Stimulated activated CD8-positive, alpha-beta memory T cell treated with anti-CD3 and anti-CD28 coated beads, Interleukin-4, amount 100 ng/mL, for 1 hour (primary cell): ENCODE measurements at places on chromosomes 4 and X.

DNA sequence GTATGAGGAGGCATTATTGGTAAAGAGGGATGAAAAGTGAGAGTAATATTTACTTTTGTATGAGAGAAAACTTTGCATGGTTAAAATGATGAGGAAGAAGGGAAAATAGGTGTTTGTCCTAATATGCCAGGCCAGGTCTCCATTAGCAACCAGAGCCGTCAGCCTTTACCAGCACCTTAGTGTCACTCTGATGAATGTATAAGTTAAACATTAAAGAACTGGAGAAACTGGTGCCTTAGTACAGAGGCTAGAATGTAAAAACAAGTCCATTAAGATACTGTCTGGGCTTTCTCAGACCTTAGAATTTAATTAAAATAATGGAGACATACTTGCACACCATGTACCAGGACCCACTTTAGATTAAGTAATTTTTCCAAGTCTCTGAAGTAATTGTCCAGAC, 222.3 kb downstream of the FAM47A start:
- no peak for DNase-seq

- DNase-seq: no peak
Observed at GRCh38 chr4:76854858-76855257, 43.1 kb downstream of the SOWAHB start.

DNA sequence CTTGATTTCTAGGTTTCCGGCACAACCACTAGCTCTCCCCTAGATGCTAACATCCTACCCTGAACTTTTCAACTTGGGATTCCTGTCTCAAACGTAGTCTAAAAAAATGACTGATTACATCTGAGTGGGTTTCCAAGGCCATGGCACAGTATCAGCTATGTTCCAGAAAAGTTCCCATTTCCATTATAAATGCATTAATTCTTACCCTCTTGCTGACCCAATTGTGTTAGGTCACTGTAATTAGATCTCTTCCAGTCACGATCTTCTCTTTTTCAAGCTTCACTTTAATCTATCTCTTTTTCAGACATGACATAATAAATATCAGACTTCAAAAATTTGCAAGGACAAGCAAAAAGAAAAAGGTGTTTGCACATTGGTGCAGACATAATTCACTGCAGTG, 50.6 kb upstream of the PDE5A start:
- no peak for DNase-seq

DNA sequence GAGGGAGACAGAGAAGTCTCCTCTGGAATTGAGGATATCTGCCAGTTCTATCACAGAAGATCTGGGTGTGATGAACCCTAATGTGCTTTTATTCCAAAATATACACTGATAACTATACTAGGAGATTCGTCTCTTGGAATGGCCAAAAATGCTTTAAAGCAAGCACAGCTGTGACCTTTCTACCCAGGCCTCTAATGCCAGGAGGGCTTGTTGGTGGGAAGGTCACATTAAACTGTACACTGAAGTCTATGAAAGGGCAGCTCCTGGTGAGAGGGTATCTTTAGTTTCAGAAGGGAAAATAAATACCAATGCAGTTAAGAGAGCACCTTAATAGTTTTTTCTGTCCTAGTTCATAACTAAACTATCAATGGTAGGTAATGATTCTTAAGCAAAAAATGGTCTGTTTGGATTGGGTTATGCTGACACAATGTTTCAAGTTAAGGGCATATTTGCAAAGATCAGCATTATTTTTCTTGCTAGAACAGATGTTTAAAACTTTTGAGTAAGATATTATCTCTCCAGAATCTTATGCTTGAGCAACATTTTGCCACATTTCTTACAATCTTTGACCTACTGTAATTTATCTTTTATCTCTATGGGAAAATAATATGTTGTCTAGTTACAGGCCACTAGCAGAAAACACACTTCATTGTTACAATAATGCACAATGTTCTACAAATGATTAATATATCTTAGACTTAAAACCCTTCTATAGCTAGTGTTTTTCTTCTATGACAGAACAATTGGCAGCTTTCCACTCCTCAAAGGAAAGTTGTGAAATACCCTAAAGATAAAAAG, 59.6 kb downstream of the SEC24D start:
- DNase-seq: no peak

DNA sequence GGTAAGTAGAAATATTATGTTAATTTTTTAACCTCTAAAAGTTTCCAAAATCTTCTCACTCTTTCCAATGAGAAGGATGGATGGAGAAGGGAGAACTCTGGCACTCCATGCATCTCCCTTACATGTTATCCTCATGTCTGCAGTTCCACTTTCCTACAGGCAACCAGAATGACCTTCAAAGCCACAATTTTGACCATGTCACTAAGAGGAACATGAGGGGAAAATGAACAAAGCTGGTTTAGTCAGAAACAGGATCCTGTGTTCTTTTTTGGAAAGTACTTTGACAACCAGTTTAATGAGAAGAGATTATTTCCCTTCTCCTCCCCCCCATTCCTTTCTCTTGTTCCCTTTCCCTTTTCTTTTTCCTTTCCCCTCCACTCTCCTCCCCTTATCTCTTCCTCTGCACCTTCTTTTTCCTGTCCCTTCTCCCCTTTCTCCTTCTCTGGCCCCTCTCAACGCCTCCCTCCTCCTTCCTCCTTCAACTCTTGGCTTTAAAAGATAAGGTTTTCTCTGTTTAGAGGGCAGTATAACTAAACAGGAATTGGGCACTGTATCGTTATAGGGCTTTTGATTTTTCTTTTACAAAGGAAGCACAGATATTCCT, 42.5 kb downstream of the DTHD1 start:
- DNase-seq: no peak

DNA sequence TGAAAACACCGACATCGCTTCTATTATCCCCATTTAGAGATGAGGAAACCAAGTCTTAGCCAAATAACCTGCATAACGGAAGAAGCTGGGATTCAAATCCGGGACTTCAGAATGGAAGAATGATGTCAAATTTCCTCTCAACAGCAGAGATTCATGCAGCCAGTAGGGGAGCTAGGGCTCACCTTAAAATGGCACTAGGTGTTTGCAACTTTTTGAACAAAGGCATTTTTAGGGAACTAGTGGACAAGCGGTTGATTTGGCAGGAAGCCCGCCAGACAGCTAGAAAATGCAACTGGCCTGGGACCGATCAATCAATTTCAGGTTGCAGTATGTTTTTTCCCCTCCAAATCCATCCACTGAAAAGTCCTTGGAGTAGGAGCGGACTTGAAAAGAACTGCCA, 224.2 kb downstream of the PTTG2 start:
- no peak for DNase-seq

DNA sequence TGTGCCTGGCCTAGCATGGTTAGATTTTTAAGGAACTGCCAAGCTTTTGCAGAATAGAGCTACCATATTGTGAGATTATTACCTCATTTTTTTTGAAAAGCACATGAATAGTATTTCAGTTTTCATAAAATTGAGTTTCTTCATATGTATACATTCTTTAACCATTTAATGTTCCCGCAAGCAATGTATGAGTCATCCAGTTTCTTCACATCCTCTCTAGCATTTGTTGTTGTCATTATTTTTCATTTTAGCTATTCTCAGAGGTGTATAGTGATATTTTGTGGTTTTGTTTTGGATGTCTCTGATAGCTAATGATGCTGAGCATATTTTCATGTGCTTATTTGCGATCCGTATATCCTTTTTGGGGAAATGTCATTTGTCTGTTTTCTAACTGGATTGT, 74.9 kb downstream of the GLUD2 start:
- no peak for DNase-seq

GRCh38 chr4:169245061-169245460, 25.7 kb downstream of the SH3RF1 start:
- no peak for DNase-seq

- no peak for DNase-seq
Observed at GRCh38 chr4:1872870-1873269, 1.7 kb downstream of the NSD2 start.

DNA sequence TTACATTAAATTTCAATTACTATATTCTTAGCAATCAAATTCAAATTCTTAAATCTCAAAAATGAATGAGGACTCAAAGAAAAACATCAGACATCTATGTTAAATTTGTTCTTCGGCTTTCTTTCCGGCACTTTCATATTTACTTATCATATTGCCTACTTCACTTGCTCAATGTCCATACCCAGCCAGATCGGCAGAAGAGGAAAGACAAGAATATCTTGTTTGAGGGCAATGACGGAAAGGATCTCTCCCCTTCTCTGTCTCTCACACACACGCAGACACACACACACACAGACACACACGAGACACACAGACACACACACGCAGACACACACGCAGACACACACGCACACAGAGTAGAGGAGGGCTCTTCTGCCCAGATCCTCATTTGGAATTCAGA, 13.2 kb upstream of the IRF2 start:
- no peak for DNase-seq

DNA sequence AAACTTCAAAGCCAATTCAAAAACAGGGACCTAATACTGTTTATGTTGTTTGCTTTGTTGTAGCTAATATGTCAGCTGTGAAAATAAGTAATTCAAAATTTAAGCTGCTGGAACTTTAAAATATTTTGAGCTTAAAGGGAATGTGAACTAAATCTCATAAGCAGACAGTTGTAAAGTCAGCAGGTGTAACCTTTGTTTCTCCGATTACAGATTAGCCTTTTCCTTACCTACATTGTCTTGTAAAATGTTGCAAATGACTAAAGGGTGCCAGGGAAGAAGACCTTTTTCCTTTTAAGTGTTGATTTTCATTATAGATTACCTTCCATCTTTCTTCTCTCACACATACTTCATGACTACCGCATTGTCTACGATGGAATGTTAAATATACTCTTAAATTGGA, 405.1 kb downstream of the KCNIP4 start:
- no peak for DNase-seq

GRCh38 chr4:13162886-13163285, 321.3 kb downstream of the RAB28 start:
- DNase-seq: no peak

DNA sequence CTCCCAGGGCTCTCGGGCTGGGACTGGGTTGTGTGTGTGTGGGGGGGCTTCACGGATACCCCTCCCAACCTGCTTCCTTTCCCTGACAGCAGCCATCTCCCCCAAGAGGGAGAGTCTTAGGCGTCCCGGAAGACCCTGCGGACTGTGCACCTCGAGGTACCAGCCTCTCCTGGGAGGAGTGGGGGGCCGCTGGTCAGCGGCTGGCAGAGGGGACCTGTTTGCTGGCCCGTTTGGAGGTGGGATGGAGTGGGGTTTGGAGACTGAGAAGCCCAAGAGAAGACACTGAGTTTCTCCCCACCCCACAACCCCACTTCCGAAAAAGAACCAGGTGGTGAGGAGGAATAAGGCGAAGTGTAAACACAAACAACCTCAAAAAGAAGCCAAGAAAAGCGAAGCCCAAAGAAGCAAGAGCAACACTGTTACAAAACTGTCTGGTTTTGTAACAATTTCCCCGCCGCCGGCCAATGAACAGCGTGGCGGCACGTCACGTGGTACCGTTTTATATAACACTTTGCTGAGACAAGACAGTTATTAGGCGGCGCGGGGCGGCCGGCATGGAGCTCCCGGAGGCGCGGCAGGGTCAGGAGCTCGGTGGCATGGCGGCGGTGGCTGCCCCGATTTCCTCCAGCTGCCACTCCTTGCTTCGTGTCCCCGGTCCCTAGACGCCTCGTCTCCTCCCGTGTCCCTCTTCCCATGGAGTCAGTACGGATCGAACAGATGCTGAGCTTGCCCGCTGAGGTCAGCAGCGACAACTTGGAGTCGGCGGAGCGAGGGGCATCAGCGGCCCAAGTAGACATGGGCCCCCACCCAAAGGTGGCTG, at the start of gene LONRF3:
TSS of gene LONRF3 (plus strand) at position 531 of the 820 bp plus-strand sequence. CDS start at position 694, 163 bp downstream.
- DNase-seq: peak; percentile 30

DNA sequence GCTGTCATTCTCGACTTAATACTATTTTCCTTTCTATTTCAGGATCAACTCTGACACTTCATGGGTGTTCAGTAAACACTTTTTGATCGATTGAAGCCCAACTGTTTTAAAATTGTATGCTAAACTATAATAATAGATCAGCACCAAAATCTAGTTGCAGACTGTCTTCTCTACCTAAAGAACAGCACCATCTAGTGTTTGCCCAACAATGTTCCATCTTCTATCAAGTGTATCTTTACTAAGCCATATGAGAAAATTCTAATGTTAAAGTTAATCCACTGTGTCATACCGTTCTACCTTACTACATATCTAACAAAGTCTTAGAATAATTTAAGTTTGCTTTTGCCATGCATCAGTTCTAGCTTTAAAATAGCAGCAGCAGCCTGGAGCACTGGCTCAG, 113.0 kb upstream of the PRDX4 start:
- DNase-seq: no peak

DNA sequence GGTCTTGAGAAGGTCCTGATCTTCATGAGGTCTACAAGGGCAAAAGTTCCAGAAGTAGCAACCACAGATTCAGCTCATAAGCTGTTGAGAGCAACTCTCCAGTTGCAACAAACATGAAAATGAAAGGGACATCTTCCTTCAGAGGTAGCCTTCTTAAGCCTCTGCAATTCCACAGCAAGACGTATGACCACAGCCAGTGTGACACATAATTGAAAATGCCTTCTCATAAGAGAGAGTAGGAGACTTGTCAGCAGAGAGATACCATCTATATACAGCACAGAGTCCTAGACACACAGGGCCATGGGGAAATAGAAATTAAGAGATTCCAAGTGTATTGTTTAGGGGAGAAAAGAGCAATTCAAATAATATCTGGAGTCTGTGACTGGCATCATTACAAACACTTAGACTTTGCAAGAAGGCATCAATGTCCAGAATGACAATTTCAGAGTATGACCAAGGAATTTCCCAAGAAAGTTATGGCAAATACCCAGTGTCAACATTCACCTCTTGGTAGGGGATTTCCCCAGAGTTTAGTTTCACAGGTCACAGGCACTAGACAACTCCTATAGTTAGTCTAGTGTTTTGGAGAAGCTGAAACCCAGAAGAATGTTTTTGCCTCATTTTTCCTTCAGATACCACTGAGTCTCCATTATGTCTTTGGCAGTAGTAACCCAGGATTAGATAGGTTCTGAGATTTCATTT, 340.3 kb downstream of the ZNF674 start:
- DNase-seq: no peak

- no peak for DNase-seq
Observed at GRCh38 chr4:150280081-150280895, 202.0 kb downstream of the DCLK2 start.

- DNase-seq: no peak
Observed at GRCh38 chrX:143781103-143781502, 60.6 kb upstream of the SPANXN2 start.

GRCh38 chrX:72045141-72045540, 86.6 kb downstream of the RTL5 start:
- no peak for DNase-seq

- no peak for DNase-seq
Observed at GRCh38 chr4:187893418-187893817, 102.2 kb upstream of the ZFP42 start.

DNA sequence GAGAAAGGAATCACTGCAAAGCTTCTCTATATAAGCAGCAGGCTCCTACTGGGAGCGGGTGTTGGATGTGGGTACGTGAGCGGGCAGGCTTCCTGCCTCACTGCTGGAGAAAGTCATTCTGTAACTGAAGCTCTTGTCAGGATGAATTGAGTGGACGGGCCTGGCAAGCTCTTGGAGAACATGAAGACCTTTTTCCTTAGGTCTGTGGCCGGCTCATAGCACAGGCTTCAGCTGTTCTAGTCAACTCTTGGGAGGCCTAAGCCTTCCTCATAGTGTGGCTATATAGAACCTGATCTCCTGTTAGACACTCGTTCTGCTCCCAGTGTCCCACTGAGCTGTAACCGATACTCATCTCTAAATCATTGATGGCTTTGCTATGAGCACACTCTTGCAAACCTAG, 108.2 kb upstream of the GPC4 start:
- no peak for DNase-seq
